ENCODE measurements at places on chromosomes 3 and 15.

- no peak for DNase-seq
Observed at GRCh38 chr3:44996556-44996969, 20.5 kb downstream of the EXOSC7 start.

GRCh38 chr3:23748398-23749110, 57.2 kb upstream of the UBE2E1 start:
- DNase-seq: no peak

- DNase-seq: no peak
Observed at GRCh38 chr3:184505076-184505878, 56.3 kb upstream of the EPHB3 start.

- peak; percentile 41 for DNase-seq
Observed at GRCh38 chr3:32316319-32316718, 75.3 kb upstream of the CMTM7 start.
